ENCODE measurements at places on chromosomes 1 and 21.

DNA sequence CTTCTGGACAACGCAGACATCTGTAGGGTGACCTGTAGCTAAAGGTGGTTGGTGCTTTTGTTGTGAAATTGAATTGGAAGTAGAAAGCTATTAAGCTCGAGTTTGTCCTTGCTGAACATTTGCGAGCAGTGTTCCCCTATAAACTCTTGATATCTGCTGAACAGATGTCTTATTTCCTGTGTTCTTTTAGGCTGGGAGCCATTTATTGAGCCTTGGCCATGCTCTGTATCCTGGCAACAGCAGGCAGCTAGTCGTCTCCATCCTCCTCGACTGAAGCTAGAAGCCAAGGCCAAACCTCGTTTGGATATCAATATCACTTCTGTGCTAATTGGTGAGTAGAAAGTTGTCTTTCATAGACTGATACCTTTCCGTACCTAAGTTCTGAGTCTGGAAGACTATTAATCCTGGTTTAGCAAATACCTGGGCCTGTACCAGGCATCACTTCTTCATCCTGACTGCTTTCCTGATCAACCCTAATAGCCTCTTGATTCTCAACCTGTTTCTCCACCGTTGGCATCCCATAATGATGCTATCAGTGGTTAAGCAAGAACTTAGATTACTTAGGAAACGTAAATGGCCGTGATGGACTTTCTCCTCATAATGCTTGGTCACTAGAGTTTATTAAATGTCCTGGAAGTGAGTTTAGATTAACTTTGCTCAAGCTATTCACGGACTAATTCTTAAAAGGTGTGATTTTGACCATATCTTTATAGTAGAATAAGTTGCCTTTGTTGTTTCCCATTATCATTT is 103.4 kb downstream of the VPS13D start:
- no peak for DNase-seq

DNA sequence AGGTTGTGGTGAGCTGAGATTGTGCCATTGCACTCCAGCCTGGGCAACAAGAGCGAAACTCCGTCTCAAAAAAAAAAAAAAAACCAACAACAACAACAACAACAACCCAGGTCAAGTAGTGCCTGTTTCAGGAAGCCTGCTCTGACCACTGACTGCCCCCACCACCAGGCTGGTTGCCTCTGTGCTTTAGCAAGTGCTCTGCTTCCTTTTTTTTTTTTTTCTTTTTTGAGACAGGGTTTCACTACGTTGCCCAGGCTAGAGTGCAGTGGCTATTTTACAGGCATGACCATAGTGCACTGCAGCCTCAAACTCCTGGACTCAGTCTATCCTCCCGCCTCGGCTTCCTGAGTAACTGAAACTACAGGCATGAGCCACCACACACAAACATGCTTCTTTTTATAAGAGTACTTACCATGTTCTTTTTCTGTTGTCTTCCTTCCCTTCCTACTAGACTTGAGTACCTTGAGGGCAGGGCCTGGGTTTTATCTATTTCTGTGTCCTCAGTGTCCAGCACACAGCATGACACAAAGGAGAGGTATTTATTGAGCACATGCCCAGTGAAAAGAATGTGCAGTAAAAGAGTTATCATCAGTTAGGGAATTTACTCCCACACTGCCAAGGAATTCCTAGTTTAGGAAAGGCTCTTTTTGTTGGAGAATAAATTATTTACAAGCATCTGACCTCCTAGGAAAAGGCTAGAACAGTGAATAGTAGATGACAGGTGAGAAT is 9.9 kb upstream of the COA7 start:
- DNase-seq: peak; percentile 17

- no peak for DNase-seq
Measured at GRCh38 chr1:103194060-103194459, 85.7 kb upstream of the COL11A1 start.

GRCh38 chr1:6501279-6501813 is 9.9 kb upstream of the PLEKHG5 start:
- no peak for DNase-seq

DNA sequence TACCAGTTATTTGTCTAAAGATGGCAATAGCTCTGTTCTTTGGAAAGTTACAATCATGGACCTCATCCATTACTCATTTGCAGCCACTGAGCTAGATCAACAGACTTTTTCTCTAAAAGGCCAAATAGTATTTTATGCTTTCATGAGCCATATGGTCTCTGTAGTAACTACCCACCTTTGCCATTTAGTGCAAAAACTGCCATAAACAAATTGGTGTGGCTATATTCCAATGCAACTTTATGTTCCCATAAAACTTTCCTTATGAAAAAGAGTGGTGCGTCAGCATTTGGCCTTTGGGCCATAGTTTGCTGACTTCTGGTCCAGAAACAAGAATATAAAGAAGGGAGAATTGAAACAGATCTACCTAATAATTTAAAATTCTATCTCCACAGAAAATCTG is 20.1 kb upstream of the KCTD3 start:
- no peak for DNase-seq

- no peak for DNase-seq
Measured at GRCh38 chr1:25246600-25247023, 642 bp downstream of the RSRP1 start.

DNA sequence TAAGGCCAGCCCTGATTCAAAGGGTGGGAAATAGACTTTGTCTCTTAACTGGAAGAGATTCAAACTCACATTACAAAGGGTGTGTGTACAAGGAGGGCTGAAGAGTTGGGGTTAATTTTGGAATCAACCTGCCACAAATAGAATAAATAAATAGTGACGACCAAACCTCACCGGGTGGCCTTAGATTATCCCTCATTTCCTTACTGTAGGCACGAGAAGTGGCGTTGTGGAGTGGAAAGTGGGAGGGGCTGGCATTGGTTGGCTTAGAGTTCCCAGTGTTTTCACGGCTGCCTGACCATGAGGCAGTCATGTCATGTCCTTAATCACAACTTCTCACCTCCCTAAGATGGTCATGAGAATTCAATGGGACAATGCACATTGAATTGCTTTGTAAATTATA is 21.3 kb upstream of the RUNX1 start:
- DNase-seq: no peak

DNA sequence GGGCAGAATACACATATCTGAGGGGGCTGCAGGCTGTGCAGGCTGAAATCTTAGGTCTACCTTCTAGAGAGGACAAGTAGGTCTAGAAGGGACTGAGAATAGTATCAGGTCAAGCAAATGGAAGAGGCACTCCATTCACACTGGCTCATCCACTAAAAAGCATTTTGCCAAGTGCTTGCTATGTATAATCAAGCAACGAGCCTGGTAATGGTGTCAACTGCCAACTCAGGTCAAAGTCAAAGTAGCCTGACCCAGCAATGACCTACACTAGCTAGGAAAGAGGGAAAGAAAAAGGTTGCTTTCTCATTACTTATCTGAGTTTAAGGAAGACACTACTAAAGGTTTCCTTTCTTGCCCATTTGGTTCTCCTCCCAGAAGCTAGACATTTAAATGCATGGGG is 10.8 kb downstream of the KCND3 start:
- DNase-seq: no peak

GRCh38 chr1:161111117-161111516 is 6.7 kb downstream of the PFDN2 start:
- DNase-seq: no peak

GRCh38 chr1:243748706-243749283 is 101.2 kb downstream of the AKT3 start:
- peak; percentile 87 for DNase-seq

- DNase-seq: no peak
Measured at GRCh38 chr1:67860776-67861175, 27.5 kb upstream of the GNG12 start.

GRCh38 chr1:25342846-25343245 is 4.7 kb downstream of the TMEM50A start:
- no peak for DNase-seq

DNA sequence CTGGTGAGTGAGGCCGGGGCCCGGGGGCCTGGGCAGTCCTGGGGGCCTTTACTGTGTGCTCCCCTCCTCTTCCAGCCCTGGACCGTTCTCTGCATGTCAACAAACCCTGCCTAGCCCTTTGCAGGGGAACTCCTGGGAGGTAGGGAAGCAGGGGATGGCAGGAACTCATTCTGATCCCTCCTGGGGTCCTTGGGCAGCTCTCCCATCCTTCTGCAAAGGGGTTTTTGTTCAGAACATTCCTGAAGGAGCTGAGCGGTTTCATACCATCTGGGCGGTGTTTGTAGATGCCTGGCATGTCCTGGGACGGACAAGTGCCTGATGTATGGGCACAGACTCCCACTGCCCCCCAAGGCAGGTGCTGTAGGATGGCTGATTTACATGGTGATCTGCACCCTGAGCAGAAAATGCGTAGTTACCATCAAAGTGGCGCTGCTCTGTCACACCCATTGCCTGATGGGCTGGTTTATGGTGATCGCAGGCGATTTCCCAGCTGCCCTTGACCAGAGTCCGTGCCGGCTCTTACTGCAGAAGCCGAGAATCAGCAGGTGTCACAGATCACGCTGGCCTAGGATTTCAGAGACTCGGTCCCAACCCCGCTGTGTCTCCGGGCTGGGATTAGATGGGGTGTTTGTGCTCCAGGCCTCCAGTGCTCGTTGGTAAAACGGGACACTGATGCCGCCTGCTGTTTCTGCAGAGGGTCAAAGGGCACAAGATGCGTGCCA is 71.6 kb upstream of the TRAPPC10 start:
- DNase-seq: no peak

GRCh38 chr1:11855430-11855829 is 3.3 kb downstream of the NPPB start:
- DNase-seq: no peak

GRCh38 chr1:84370831-84371394 is 27.4 kb upstream of the DNASE2B start:
- peak; percentile 39 for DNase-seq

GRCh38 chr1:36883315-36883949 is 150.9 kb downstream of the GRIK3 start:
- DNase-seq: no peak

DNA sequence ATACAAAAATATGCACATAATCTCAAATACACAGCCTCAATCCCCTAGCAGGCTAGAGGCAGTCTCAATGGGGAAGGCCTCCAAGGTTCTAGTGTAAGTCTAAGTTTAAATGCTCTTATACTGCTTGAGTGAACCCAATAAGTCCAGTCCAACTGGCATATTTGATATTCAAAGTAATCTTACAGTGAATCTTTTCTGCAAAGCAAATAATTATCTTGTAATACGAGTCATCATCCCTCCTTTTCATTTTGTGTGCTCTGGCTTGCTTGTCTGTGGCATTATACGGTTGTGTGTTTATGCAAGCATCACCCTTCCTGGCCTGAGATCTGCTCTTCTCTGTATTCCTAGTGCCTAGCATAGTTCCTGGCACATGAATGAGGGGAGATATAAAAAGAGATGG is 166.9 kb upstream of the HMGB4 start:
- no peak for DNase-seq

- peak; percentile 98 for DNase-seq
Measured at GRCh38 chr1:173149887-173150286, 57.2 kb downstream of the TNFSF4 start.

- DNase-seq: peak; percentile 18
Measured at GRCh38 chr1:218846181-218846580, 327.5 kb upstream of the LYPLAL1 start.

DNA sequence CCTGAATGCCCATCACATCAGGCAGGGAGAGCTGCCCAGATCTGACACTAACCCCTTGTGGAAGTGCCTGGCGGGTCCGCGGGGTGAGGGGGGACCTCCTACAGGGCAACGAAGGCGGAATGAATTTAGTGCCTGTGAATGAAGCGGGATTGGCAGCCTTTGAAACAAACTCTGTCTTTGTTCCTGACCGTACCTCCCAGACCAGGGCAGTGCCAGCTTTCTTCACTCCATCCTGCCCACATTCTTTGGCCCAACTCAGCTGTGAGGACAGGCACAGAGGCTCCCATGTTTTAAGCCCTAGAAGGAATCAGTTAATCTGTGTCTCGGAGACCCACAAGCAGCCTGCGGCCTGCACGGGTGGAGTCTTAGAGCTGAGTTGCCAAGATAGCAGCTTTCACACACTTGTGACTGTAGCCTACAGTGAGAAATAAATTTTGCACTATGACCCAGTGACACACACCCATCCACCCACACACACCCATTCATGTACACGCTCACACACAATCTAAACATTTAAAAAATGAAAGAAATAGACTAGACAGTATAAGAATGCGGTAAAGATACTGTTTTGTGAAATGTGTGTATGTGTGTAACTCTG is 60.1 kb upstream of the USP24 start:
- DNase-seq: no peak

- no peak for DNase-seq
Measured at GRCh38 chr1:239835946-239836440, 255.7 kb upstream of the FMN2 start.

DNA sequence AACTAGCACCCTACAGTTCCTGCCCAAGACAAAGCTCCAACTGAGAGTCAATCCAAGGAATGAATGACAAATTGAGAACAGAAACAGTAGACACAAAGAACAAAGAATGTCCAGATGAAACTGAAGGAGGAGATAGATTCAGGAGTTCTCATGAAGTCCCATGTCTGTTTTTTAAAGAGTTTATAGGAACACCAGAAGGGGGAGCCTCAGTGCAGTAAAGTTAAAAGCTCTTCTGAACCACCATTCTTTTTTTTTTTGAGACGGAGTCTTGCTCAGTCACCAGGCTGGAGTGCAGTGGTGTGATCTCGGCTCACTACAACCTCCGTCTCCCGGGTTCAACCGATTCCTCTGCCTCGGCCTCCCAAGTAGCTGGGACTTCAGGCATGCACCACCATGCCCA is 323.6 kb downstream of the MRPL39 start:
- peak; percentile 54 for DNase-seq

DNA sequence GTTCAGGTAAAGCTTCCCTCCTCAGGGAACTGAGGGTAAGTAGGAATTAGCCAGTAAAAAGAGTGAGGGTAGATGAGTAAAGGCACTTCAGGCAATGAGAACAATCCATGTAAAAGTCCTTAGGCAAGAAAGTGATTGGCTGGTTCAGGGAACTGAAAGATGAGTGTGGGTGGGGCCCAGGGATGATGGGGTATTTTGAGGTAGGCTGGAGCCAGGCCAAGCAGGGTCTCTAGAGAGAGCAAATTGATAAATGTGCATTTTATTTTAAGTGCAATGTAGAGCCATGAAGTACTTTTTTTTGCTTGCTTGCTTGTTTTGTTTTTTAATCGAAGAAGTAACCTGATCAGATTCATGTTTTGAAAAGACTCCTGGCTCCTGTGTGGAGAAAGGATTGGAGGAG is 26.5 kb downstream of the OSBPL9 start:
- DNase-seq: no peak

- DNase-seq: peak; percentile 78
Measured at GRCh38 chr1:107993920-107994319, 28.9 kb upstream of the VAV3 start.

GRCh38 chr1:3546048-3546384 is 65.3 kb downstream of the MEGF6 start:
- no peak for DNase-seq

DNA sequence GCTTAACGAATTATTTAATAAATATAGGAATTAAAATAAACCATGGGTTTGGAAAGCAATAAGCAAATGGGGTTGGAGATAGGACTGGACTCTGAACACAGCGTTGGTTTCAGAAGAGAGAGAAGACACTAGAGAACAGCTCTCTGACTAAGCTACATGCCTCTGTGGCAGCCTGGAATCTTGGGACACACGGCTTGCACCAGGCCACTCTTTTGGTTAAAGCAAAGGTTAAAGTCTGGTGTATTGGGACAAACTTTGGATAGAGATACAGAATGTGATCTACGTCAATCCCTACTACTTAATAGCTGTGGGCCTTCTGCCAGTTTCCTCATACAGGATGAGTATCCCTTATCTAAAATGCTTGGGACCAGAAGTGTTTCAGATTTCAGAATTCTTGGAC is 49.7 kb upstream of the HSD17B7 start:
- DNase-seq: no peak

Measured in MCF 10A (cell line).